SJSA1 (cell line): ENCODE measurements at places on chromosomes 4 and X. TPM values are rescaled to one million over a fixed set of nuclear protein-coding genes. Genes with fewer than 3 reads are reported as not detected.
A peak's percentile ranks its signal among the peaks of the same experiment; 100 is the strongest.

MTNR1A gene
- total RNA-seq, result 0.13 TPM in 1 of 2 replicates, not detected in the other

ANOS1 gene
- 3.5 and 9.3 TPM in 2 replicates for total RNA-seq

DNA sequence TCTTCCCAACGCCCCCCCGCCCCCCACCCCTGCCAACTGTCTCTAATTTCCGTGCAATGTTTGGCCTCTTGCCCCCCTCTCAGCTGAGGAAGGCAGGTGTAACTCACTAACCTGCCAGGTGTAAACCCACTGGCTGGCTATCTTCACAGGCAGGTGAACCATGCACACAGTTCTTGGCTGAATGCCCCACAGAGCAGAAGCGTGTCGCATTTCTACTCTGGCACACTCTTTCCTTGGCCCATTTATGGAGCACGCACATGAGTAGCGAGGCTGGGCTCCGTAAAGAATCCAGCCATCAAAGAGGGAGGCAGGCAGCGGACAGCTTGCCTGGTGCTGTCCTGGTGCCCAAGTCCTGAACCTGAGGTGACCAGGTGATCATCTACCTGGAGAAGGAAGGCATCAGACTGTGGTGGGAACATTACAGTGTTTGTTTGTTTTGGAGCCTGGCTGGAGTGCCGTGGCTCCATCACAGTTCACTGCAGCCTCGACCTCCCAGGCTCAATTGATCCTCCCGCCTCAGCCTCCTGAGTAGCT, 39.2 kb upstream of the CRMP1 start:
- no peak overlapping the region for H3K27ac ChIP-seq
- H3K4me1 ChIP-seq, result no peaks in the 10 kb centered on the region
- no peaks in the 10 kb centered on the region for H3K36me3 ChIP-seq
- H3K4me3 ChIP-seq, result no peak overlapping the region

DNA sequence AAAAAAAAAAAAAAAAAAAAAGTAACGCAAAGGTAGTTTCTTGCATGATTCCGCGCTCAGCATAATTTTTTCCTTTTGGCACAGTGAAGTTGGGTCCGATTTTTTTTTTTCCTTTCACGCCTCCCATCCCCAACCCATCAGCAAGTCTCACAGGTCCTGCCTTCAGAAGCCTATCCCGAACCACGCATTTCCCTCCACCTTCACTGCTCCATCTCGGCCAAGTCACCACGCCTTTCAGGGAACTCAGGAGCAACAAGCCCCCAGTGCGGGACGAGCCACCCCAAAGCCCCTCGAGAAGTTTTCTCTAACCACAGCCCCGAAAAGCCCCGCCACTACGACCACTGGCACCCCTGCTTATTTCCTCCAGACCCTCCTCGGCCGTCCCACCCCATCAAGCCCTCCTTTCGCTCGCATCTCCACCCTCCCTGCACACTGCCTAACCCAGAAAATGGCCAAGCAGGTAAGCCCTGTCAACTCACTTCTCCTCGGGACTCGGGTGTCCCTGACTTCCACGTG, 1.0 kb downstream of the SLBP start:
- no peak overlapping the region for H3K27ac ChIP-seq
- peaks cover 31% of the 10 kb centered on the region for H3K36me3 ChIP-seq
- H3K4me1 ChIP-seq, result peaks cover 7% of the 10 kb centered on the region; the same call in 1 of the 2 replicates
- no peaks in the 10 kb centered on the region for H3K27me3 ChIP-seq

- H3K27me3 ChIP-seq, result no peaks in the 10 kb centered on the region
- peaks cover 26% of the 10 kb centered on the region for H3K36me3 ChIP-seq
- peak; percentile 94 for DNase-seq
- peak overlapping the region; percentile 95 for H3K4me3 ChIP-seq
- H3K4me1 ChIP-seq, result peaks cover 16% of the 10 kb centered on the region
- H3K27ac ChIP-seq, result peak overlapping the region; percentile 97
Measured at GRCh38 chr4:182143822-182144625, 99.2 kb upstream of the TENM3 start.

GRCh38 chrX:136310411-136310810, 9.6 kb downstream of the ADGRG4 start:
- H3K36me3 ChIP-seq, result no peaks in the 10 kb centered on the region
- no peak overlapping the region for H3K27ac ChIP-seq
- no peak for DNase-seq
- no peak overlapping the region for H3K4me3 ChIP-seq
- no peaks in the 10 kb centered on the region for H3K4me1 ChIP-seq
- no peaks in the 10 kb centered on the region for H3K27me3 ChIP-seq

- no peak for DNase-seq
- no peak overlapping the region for H3K27ac ChIP-seq
- no peaks in the 10 kb centered on the region for H3K36me3 ChIP-seq
- no peaks in the 10 kb centered on the region for H3K27me3 ChIP-seq
- no peaks in the 10 kb centered on the region for H3K4me1 ChIP-seq
Measured at GRCh38 chrX:103513067-103513466, 6.2 kb downstream of the RAB40A start.

GRCh38 chr4:133161570-133162295, 12.6 kb downstream of the PCDH10 start:
- no peak overlapping the region for H3K27ac ChIP-seq
- H3K4me1 ChIP-seq, result no peaks in the 10 kb centered on the region
- no peaks in the 10 kb centered on the region for H3K36me3 ChIP-seq
- no peak for DNase-seq
- no peak overlapping the region for H3K4me3 ChIP-seq
- H3K27me3 ChIP-seq, result no peaks in the 10 kb centered on the region

GRCh38 chrX:101377547-101377946, 8.4 kb downstream of the BTK start:
- no peaks in the 10 kb centered on the region for H3K36me3 ChIP-seq
- H3K27me3 ChIP-seq, result no peaks in the 10 kb centered on the region
- no peak overlapping the region for H3K4me3 ChIP-seq
- no peak for DNase-seq

DNA sequence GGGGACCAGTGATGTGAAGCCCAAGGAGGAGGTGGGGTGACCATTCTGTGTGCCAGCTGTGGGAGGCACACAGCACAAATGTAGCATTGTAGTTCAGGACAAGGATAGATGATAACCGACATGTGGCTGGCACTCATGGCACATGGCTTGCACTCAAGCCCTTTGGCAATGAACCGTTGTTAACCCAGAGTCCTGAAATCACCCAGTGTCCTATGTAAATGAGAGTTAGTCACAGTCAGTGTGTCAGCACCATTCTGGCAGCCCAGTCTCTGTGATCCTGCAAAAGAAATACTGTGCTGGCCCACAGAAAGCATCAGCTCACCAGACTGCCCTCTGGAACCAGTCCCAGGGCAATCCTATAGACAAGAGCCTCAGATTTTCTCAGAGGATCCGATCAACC, 339.3 kb downstream of the MID1IP1 start:
- DNase-seq, result no peak
- H3K27ac ChIP-seq, result no peak overlapping the region
- no peaks in the 10 kb centered on the region for H3K36me3 ChIP-seq
- H3K4me1 ChIP-seq, result no peaks in the 10 kb centered on the region

- no peak overlapping the region for H3K4me3 ChIP-seq
- no peak overlapping the region for H3K27ac ChIP-seq
- peaks cover 4% of the 10 kb centered on the region; the same call in 1 of the 2 replicates for H3K4me1 ChIP-seq
- DNase-seq, result no peak
Measured at GRCh38 chrX:154809939-154810665, 4.8 kb upstream of the MPP1 start.

DNA sequence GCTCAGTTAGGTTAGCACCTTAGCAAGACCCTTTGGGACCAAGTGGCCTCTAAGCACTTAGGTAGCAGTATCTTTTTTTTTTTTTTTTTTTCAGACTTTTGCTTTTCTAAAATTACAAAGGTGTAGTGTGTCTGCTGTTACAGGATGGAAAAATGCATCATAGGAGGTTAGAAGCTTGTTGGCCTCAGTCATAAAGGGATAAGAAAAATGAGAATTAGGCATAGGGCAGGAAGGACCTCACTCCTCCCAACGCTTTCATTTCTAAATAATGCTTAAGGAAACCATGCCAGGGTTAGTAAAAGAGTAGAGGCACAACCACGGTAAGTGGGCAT, 148.4 kb upstream of the PLAC1 start:
- no peaks in the 10 kb centered on the region for H3K36me3 ChIP-seq
- H3K4me1 ChIP-seq, result 0 out of 2 replicates have a peak, but pooled peaks cover 3% of the 10 kb centered on the region
- no peaks in the 10 kb centered on the region for H3K27me3 ChIP-seq
- DNase-seq, result no peak
- H3K4me3 ChIP-seq, result peak overlapping the region; percentile 61
- peak overlapping the region; percentile 77 for H3K27ac ChIP-seq

DNA sequence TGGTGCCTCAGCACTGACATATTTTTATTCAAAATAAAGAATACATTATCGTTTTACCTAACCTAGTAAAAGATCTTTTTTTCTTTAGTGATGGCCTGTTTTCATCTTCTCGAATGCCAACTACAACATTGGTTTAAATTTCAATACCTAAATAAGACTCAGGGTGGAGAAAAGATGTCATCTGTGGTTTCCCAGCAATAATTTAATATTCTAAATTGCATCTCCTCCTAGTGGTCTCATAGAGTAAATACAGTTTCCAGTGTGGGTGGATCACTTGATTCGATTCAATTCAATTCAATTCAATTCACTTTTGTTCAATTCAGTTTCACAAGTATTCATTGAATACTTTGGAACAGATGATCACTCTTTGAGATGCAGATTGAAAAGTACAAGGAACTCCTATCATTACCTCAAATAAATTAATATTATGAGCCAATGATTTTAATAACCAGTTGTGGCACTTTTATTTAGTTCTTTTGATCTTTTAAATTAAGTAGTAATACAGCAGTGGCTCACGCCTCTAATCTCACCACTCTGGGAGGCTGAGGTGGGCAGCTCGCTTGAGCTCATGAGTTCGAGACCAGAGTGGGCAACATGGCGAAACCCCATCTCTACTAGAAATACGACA, 427.2 kb downstream of the FAT4 start:
- peaks cover 9% of the 10 kb centered on the region for H3K4me1 ChIP-seq
- no peak overlapping the region for H3K27ac ChIP-seq
- no peaks in the 10 kb centered on the region for H3K36me3 ChIP-seq
- H3K4me3 ChIP-seq, result no peak overlapping the region
